ENCODE measurements at places on chromosomes 7 and 10.
A peak's percentile ranks its signal among the peaks of the same experiment; 100 is the strongest.

DNA sequence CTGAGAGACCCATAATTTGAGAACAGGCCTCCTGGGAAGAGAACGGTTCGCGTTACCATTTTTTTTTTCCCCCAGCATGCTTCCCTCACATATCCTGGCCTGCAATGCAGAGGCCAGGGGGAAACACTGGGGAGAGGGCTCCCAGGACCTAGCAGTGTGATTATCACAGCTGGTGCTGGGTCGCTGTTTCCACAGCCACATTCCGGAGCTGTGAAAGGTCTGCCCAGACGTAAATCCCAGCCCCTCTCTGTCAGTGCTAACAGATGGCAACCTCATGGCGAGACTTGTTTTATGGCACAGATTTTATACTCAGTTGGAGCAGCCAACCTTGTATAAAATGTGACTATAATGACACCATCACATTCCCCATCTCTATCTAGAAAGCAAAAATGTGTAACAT lies 150.5 kb downstream of the PLXDC2 start:
- no peak for DNase-seq

GRCh38 chr10:32189400-32190084 lies 133.3 kb upstream of the KIF5B start:
- peak; percentile 48 for DNase-seq

- no peak for DNase-seq
These were observed 28.2 kb upstream of the IL6 start for GRCh38 chr7:22698767-22699166.

DNA sequence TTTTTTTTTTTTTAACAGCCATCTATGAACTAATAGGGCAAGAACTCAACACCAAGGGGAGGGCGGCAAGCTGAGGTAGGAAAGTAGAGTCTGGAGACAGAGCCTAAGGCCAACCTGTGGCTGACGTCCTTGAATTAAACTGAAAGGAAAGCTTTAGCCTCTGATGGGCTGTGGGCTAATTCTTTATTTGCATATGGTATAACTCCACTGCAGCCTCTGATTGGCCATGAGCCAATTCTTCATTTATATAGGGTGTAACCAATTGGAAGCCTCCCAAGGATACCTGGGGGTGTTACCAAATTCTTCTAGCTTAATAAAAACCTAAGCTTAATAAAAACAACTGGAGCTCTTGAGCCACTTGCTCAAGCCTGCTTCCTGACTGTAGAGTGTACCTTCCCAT lies 10.3 kb downstream of the TYW1 start:
- no peak for DNase-seq

DNA sequence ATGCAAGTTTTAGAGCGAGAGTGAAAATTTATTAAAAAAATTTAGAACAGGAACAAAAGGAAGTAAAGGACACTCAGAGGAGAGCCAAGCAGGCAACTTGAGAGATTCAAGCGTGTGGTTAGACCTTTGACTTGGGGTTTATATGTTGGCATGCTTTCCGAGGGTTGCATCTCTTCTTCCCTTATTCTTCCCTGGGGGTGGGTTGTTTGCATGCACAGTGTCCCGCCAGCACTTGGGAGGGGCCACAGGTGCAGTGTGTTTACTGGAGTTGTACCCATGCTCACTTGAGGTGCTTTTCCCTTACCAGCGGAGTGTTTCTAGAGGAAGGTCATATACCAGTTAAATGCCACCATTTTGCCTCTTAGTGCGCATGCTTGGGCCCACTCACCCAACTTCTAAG lies 96.3 kb downstream of the CHN2 start:
- DNase-seq = no peak

- no peak for DNase-seq
These were observed 1.7 kb downstream of the CCDC172 start for GRCh38 chr10:116325987-116326386.

DNA sequence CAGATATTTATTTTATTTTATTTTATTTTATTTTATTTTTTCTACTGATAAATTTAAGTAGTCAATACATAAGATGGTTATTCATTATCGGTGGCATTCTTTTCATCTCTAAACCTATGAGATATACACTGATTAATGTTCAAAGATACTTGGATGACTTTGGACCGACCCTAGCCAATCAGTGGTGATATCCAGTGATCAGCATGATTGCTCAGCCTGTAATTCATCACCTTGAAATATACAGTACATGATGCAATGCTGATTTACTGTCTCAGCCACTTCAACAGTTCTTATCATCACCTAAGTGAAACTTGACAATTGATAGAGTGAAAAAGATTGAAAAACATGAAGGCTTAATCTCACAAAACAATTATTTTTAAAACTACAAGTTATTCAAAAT lies 1651.0 kb downstream of the REEP3 start:
- DNase-seq = peak; percentile 1

Data from large intestine (tissue), 12 donors.